Hypothalamus (tissue), 51 donors: ENCODE measurements at places on chromosomes 1 and 21.

GRCh38 chr1:66084442-66084841 is 291.7 kb downstream of the PDE4B start:
- no peak for DNase-seq

- DNase-seq = no peak
These were observed 43.4 kb downstream of the FHAD1 start for GRCh38 chr1:15290382-15290781.

GRCh38 chr1:64701071-64701470 is 43.8 kb upstream of the RAVER2 start:
- no peak for DNase-seq

DNA sequence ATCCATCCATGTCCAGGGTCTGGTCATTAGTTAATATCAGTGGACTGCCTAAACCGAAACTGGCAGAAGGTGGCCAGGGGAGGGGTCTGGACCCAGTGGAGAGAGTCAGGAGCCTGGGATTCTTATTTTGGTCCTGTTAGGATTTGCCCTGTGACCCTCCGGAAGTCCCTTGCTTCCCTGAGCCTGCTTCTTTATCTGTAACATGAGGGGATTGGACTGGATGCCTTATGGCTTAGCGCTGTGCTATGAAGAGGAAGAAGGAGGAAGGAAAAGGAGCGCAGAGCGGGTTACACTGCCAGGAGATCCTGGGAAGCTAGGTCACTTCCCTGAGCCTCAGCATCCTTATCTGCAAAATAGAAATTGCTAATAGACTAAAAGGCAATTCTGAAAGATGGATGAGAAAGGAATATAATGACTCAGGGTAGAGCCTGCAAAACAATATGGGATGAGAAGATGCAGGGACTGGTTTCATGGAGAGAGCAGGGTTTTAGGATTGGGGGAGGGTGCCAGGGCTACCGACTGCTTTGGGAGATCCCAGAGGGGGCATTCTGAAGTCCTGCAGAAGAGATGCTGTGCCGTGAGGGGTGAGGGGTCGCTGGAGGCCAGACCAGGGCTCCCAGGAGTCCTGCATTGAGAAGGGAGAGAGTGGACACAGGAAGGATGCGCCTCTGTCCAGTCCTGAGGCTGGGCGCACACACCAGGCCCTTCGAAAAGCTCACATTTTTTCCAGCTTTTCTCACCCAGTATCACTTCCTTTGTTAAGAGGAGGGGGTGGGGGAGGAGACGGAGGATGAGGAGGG is 460 bp upstream of the ADORA1 start:
- DNase-seq = no peak

DNA sequence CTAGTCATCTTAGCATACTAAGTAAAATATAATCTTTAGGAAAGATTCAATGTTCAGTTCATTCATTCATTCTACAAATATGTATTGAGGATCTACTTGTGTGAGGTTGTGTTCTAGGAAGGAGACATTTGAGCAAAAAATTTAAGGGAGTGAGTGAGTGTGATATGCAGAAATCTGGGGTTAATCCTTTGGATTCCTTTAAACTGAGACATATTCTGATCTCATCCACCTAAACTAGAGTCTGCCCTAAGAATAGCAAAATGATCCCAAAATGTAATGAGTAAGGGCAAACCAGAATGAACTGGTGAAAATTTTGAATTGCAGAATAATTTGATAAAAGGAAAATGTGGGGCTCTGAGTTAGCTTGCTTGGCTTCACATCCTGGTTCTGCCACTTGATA is 8.6 kb downstream of the UBE2U start:
- no peak for DNase-seq

DNA sequence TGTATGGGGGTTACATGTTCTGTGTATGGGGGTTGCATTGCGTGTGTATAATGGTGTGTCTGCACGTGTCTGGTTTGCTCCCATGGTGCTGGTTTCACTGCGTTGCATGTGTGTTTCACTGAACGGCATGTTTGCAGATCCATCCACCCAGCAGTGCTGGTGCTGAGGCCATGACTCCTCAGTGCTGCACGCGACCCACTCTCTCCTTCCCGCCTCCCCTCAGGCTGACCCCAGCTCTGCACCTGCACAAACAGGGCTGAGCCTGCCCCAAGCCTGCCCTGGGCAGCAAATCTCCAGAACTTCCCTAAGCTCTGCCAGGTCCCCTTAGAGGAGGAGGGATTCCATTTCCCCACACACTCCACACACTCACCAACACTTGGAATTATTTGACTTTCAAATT is 18.7 kb downstream of the ACTRT2 start:
- DNase-seq = no peak

GRCh38 chr1:206703661-206704060 is 19.0 kb downstream of the MAPKAPK2 start:
- DNase-seq = no peak

GRCh38 chr21:32143241-32143939 is 135.5 kb downstream of the MIS18A start:
- no peak for DNase-seq

GRCh38 chr1:212607913-212608391 is 609 bp upstream of the ATF3 start:
- no peak for DNase-seq

DNA sequence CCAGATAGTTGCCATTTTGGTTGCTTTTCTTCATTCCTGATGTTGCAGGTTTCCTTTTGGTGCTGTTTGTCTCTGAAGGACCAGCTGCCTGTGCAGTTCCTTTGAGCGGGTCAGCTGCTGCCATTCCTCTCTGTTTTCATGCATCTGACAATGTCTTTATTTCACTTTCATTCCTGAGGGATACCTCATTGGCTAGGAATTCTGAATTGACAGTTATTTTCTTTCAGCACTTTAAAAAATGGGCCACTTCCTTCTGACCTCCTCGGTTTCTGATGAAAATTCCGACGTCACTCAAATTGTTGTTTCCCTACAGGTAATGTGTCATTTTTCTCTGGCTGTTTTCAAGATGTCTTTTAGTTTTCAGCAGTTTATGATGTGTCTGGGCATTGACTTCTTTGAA is 24.8 kb downstream of the CCSAP start:
- DNase-seq = no peak

- no peak for DNase-seq
These were observed 201.6 kb downstream of the PTPRU start for GRCh38 chr1:29437946-29438345.

DNA sequence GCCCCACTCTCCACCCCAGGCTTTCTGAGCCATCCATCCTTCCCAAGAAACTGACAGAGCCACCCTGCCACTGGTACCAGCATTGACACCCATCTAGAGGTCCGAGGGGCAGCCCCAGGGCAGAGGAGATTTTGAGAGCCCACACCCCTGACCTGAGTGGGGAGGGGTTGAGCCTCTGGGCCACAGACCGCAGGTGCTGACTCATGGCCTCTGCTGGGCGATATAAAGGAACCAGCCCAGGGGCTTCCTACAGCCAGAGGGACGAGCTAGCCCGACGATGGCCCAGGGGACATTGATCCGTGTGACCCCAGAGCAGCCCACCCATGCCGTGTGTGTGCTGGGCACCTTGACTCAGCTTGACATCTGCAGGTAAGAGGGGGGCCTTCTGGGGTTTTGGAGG is at the start of gene PADI4:
Gene PADI4 (plus strand): TSS at position 252 of the 400 bp plus-strand sequence. CDS start 26 bp downstream, at position 278.
- DNase-seq = no peak

DNA sequence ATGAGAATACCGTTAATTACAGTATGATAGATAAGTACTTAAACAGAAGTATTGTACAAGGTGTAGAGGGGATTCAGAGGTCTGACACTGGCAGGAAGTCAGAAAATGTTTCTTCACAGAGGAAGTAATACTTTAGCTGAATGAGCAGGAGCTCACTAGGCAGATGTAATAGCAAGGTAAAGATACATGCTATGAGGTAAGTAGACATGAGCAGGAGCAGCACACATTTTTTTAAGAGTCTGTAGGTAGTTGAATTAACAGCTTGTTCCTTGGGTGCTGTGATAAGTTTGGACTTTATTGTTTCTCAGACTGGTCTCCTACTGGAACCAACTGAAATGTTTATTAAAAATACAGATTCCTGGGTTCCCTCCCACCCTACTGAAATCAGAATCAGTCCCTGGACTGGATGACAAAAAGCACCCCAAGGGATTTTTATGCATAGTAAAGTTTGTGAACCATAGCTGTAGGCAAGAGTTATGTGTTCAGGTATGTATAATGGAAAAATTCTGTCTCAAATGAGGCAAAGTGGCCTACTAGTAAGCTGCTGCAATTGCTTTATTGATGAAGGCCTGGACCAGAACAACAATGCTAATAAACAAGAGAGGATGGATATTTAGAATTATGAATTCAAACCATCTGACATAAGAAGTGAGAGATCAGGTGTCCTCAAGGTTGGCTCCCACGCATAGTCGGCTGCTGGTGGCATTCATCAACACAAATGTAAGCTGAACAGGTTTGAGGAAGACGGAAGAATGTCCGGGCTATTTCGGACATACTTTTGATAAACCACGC is 902 bp downstream of the AP4B1 start:
- DNase-seq = no peak

GRCh38 chr1:228305721-228306152 is 97.9 kb downstream of the OBSCN start:
- DNase-seq = no peak

GRCh38 chr1:65395887-65396612 is 24.4 kb upstream of the LEPR start:
- no peak for DNase-seq

DNA sequence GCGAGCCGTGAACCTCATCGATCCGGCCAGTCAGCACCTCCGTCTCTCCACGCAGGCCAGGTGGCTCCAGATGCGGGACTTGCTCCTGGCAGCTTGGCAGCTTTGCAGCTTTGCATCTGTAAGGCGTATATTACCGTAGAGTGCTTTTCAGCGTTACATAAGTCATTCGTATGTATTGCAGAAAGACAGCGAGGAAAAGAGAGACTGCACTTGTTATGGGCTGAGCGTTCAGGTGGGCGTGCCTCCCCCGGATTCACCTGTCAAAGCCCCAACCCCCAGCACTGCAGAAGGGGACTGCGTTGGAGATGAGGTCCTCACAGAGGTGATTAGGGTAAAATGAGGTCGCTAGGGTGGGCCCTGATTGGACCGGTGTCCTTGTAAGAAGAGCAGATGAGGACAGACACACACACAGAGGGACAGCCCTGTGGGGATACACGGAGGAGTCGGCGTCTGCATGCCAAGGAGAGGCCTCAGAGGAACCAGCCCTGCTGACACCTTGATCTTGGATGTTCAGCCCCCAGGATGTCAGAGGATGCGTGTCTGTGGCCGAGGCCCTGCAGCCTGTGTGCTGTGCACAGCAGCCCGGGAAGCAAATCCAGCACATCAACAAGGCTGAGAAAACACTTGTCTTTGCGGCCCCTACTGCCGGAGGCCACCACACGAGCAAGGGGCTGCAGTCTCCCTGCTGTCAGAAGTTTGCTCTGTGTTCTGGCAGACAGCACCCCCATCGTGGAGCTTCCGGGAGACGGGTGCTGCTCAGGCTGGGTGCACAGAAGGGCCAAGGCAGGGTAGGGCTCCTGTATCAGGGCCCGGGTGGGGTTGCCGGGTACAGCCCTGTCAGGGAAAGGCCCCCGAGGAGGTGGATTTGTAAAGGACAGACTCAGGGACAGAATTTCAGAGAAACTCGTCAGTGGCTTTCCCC is 10.9 kb upstream of the AGPAT3 start:
- peak; percentile 30 for DNase-seq

DNA sequence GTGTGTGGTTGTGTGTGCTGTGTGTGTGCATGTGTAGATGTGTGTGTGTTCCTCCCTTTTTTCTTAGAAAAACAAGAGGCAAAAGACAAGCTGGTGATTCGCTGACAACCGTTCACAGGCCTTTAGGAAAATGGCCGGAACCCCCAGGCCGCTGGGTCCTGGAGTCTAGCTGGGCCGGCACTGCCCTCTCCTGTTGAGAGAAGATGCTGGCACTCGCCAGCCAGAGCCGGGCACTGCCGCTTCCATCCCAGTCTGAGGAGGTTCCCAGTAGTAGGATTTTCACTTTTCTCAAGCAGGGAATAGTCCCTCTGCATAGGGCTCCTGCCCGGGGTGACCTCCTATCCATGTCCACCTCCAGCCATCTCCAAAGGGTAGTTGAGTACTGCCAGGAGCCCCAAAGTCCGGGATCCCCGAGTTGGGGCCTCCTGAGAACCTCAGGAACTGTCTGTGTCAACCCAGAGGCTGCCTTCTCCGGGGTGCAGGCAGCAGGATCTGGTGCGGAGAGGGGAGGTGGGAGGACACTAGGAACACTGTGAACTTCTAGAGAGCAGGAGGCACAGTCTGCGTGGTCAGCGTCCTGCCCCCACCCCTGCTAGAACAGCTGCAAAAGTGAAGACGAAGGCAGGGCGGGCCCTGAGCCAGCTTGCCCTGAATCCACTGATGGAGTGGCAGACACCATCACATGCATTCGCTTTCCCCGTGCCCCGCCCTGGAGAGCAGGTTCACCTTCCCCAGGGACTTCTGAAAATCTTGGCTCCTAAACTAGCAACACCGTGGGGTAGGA is 44.1 kb upstream of the ARHGEF16 start:
- peak; percentile 49 for DNase-seq

DNA sequence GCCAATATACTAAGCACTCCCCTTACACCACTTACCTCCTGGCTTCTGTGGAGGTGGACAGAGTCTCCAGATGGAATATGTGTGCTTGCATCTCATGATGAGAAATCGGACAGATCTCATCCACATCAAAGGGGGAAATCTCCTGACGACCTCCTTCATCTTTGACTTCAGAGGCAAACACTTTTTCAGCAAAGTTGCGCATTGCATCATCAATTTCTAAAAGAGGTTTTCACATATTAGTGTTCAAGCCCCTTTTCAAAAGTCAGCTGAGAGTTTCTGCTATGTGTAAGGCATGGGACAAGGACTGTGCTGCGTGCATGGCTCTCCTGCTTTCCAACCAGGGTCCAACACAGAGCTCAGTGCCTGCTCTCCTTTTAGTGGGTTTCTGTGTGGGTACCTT is 6.8 kb downstream of the AMPD1 start:
- DNase-seq = no peak

DNA sequence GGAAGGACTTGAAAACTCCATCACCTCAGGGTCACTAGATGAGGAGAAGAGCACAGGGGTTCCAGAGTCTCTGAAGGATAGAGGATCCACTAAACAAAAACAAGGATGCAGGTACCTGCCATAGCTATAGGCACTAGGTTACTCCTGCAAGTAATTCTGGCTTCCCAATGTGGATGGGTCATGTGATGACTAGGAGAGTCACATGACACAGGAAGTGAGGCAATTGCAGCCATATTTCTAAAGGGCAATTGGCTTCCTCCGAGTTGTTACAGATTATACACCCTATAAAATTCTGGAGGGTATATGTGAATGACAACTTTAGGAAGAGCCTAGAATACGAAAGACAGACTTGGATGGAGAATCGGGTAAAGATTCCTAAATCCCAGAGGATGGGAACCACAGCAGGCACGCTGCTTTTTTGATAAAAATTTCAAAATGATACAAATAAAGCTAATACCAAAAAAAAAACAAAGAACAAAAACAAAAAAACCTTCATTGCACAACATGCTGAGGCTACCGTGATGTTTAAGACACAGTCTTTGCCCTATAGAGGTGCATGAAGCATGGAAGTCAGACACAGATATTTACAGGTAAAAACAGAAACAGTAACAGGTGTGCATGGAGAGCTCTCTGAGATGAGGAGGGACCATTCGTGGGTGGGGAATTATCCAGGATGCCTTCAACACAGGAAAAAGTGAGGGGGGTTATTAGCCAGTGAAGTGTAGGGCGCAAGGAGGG is 10.5 kb downstream of the MTX1 start:
- peak; percentile 28 for DNase-seq

- DNase-seq = no peak
These were observed 4.8 kb upstream of the TMCO1 start for GRCh38 chr1:165773324-165773965.
